Epithelial cell of alveolus of lung (primary cell): ENCODE measurements at places on chromosomes 7 and 10. TPM values are rescaled to one million over a fixed set of nuclear protein-coding genes. Genes with fewer than 3 reads are reported as not detected.

Gene CCDC7
- 2.7 and 3.6 TPM in 2 replicates for total RNA-seq

Gene SSC4D
- total RNA-seq, result 0.48 and 1.7 TPM in 2 replicates

Gene FGFR2
- 0.52 TPM in 1 of 2 replicates, not detected in the other for total RNA-seq

Gene TYW1B
- total RNA-seq, result 1.4 and 2.7 TPM in 2 replicates

Gene SH3PXD2A
- 25.7 and 31.2 TPM in 2 replicates for total RNA-seq

Gene CDH23
- total RNA-seq, result not detected in 2 replicates

Gene TMUB1
- 55.1 and 58.2 TPM in 2 replicates for total RNA-seq

Gene CARD11
- 0.16 and 6.9 TPM in 2 replicates for total RNA-seq

Gene PNLIP
- not detected in 2 replicates for total RNA-seq

Gene OPN4
- total RNA-seq, result not detected in 2 replicates

Gene AGR3
- not detected in 2 replicates for total RNA-seq

Gene FOXI2
- not detected in 2 replicates for total RNA-seq

Gene ADRB1
- 0.13 TPM in 1 of 2 replicates, not detected in the other for total RNA-seq

Gene ADIRF
- total RNA-seq, result 2.7 and 24.5 TPM in 2 replicates

Gene CDC14C
- total RNA-seq, result not detected in 2 replicates

Gene ZNF804B
- not detected in 2 replicates for total RNA-seq

Gene EFCAB10
- total RNA-seq, result 0.26 TPM in 1 of 2 replicates, not detected in the other

Gene AKR1B1
- total RNA-seq, result 80.1 and 106 TPM in 2 replicates

Gene SUGCT
- total RNA-seq, result 7.4 and 10.6 TPM in 2 replicates

Gene HOXA13
- total RNA-seq, result not detected in 2 replicates

Gene CALD1
- 149 and 265 TPM in 2 replicates for total RNA-seq
